Foreskin keratinocyte (primary cell): ENCODE measurements at places on chromosomes 5 and 9. TPM values are rescaled to one million over a fixed set of nuclear protein-coding genes. Genes with fewer than 3 reads are reported as not detected.

DNA sequence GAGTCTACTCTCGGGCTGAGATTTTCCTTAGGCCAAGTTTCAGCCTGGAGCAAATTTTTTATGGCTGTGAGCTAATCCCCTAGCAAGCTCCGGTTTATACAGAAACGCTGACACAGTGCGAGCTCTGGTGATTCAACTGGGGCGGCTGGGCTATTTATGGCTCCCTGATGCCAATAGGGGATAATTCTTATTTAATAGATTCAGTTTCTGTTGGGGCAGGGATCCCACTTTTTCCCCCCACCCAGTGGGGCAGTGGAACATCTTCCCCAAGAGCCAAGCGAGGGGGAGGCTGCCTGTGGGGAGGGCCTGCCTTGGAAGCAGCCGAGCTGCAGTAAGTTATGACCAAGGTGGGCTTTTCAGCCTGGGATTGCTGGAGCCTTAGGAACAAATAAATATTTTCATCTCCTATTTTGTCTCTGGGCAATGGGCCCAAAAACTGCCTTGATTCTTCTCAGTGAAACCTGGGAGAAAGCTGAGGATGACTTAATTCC is 129.1 kb downstream of the MACROH2A1 start:
- peak; percentile 65 for DNase-seq

- DNase-seq: peak; percentile 4
These were observed 530 bp downstream of the TMEFF1 start for GRCh38 chr9:100473276-100474081.

DNA sequence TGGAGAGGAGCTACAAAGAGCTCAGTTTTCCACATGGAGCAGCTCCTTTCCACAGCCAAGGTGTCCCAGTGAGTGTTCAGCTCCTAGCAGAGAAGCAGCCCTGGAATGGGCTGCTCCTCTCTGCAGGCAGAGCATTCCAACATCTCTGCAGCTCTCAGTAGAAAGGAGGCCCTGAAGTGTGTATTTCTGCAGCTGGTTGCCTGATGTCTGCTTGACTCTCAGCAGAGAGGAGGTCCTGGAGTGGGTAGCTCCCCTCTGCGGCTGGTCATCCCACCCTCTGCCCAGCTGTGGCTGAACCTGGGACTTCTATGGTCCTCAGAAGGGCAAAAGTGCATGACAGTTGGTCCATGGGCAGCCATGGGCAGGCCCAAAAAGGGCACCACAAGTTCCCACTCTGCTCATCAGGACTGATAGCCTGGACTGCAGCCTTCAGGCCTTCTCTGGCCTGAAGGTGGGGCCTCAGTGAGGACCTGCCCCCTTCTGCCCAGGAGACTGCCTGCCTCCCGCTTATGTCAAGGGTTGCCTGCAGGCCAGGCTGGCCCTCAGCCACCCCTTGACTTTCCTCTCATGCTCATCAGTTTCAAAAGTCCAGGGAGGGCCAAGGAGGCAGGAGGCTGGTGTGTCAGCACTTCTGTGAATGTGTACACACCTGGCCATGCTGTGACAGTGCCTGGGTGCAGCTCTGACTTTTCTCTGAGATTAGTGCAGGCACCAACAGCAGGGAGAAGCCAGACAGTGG is 605.9 kb upstream of the FAM174A start:
- DNase-seq: no peak

DNA sequence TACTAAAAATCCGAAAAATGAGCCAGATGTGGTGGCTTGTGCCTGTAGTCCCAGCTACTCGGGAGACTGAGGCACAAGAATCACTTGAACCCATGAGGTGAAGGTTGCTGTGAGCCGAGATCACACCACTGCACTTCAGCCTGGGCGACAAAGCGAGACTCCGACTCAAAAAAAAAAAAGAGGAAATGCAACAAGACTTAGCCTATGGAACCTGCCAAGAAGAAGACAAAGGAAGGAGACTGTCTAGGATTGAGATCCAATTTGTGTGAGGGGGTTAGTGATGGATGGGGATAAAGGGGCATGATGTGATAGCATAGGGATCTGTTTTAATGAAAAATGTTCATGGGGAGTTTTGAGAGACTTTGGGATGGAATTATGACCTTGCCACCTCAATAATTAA is 72.9 kb downstream of the RAB24 start:
- DNase-seq: no peak

DNA sequence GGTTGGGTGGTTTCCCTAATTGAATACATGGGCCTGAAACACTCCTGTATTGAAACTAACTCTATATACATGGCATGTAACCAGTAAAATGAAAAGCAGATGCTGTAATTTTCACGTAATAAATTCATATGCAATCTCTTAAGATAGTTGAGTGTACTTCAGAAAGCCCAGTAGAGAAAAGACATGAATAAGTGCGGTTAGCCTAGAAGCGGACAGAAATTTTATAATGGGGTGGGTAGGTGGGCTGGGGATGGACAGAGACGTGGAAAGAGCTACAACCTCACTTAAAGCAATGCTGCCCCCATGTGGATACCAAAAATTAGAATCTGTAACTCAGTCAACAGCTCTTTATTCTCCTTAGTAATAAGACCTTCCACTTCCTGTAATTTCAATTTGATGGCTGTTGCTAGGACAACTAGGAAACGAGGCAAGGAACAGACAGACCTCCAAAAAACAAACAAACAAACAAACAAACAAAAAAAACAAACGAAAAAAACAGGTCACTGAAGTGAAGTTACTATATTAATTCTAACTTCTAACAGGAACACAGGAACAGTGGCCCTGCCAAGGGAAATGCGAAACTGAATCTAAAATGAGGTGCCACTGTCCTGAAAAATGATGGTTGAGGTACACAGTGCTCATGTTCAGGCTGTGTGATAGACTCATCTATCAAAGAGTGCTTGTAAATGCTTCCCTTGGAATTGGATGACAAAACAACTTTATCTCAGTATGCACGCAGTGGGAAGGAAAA is 103.4 kb upstream of the GNA14 start:
- peak; percentile 32 for DNase-seq

DNA sequence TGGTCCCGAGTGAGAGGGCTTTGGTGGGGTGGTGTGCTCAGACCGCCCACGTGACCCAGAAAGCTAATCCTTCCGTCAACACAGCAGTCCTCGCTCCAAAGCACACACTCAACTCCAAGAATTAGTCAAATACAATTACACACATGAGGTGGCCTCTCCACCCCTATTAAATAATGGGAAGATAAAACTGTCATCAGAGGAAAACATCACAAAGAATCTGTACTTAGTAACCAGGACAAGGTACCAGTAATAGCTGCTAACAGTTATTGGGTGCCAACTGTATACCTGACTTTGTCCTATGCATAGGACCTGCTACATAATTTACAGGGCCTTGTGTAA is 222.8 kb downstream of the HSPA4 start:
- no peak for DNase-seq

DNA sequence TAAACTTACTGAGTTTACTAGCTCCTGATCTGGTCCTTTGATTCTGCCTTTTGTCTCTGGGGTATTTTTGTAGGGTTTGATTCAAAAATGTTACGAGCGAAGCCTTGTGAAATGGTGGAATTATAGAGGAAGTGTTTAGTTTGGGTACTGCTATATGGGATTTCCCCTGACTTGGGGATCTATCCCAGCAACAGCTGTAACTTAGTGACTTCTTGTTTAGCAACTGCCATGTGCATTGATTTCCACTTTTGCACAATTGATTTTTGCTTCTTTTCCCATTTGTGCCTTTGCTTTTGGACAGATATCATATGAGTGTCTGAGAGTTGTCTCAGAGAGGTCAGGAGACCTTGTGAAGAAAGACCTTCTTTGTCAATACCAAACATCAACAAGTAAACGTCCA is 248.5 kb upstream of the DAP start:
- no peak for DNase-seq

- peak; percentile 80 for DNase-seq
These were observed 1.4 kb downstream of the RALGPS1 start for GRCh38 chr9:126915846-126916543.

DNA sequence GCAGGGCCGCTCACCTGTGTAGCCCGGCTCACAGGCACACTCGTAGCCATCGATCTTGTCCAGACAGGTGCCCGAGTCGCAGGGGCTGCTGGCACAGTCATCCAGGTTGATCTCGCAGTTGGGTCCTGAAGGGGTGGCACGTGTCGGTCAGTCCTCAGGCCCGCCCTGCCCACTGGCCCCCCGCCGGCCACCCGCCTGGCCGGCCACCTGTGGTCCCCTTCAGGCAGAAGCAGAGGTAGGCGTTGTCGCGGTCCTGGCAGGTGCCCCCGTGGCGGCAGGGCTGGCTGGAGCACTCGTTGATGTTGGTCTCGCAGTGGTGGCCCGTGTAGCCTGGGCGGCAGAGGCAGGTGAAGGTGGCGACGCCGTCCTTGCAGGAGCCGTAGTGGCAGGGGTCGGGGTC is 30.6 kb downstream of the NOTCH1 start:
- DNase-seq: no peak

- DNase-seq: no peak
These were observed 5.2 kb downstream of the DENND1A start for GRCh38 chr9:123924727-123925126.

Gene OR1J2
- not detected in 2 replicates for total RNA-seq
